Vagina (tissue), 2 donors: ENCODE measurements at places on chromosomes 4 and X. TPM values are rescaled to one million over a fixed set of nuclear protein-coding genes. Genes with fewer than 3 reads are reported as not detected.

DNA sequence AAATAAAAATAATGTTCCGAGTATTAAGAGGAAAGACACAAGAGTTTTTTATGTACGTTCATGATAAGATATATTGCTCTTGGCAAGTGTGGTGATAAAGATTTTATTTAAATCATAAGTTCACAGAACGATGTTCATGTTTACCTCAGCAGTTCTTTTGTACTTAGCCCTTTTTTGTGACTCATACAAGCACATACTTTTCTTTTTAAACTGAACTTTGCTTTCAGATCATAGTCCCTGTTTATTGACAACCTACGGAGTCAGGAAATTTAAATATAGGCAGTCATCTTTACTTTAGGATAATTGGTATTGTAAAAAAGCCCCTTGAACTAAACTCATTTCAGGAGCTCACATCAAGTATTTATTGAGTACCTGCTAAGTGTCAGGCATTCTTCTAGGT is 1.3 kb upstream of the CTSO start:
- no peaks in the 10 kb centered on the region for H3K27me3 ChIP-seq
- no peak overlapping the region for H3K4me3 ChIP-seq
- H3K36me3 ChIP-seq: no peaks in the 10 kb centered on the region
- peaks cover 16% of the 10 kb centered on the region for H3K4me1 ChIP-seq
- H3K27ac ChIP-seq: no peak overlapping the region

- H3K4me3 ChIP-seq: no peak overlapping the region
- H3K27me3 ChIP-seq: no peaks in the 10 kb centered on the region
- H3K4me1 ChIP-seq: peaks cover 21% of the 10 kb centered on the region
- no peak overlapping the region for H3K27ac ChIP-seq
Measured at GRCh38 chr4:54541426-54542118, 116.2 kb upstream of the KIT start.

- no peaks in the 10 kb centered on the region for H3K36me3 ChIP-seq
- no peaks in the 10 kb centered on the region for H3K27me3 ChIP-seq
- H3K27ac ChIP-seq: no peak overlapping the region
- H3K4me1 ChIP-seq: no peaks in the 10 kb centered on the region
- H3K4me3 ChIP-seq: no peak overlapping the region
Measured at GRCh38 chr4:83408908-83409307, 46.7 kb downstream of the HELQ start.

- H3K36me3 ChIP-seq: no peaks in the 10 kb centered on the region
- DNase-seq: no peak
Measured at GRCh38 chr4:47664051-47664826, 173.6 kb downstream of the CORIN start.

- no peaks in the 10 kb centered on the region for H3K36me3 ChIP-seq
- no peak overlapping the region for H3K4me3 ChIP-seq
- no peak overlapping the region for H3K27ac ChIP-seq
- H3K4me1 ChIP-seq: no peaks in the 10 kb centered on the region
Measured at GRCh38 chrX:120769576-120770341, 105.9 kb downstream of the CT47B1 start.

- H3K27me3 ChIP-seq: no peaks in the 10 kb centered on the region
- no peak for DNase-seq
- no peaks in the 10 kb centered on the region for H3K36me3 ChIP-seq
- peaks cover 11% of the 10 kb centered on the region for H3K4me1 ChIP-seq
Measured at GRCh38 chrX:53268173-53268572, 13.2 kb downstream of the IQSEC2 start.

GRCh38 chr4:99219479-99219878 is 433 bp upstream of the ADH6 start:
- no peak overlapping the region for H3K27ac ChIP-seq
- H3K36me3 ChIP-seq: no peaks in the 10 kb centered on the region
- H3K4me1 ChIP-seq: no peaks in the 10 kb centered on the region
- no peak overlapping the region for H3K4me3 ChIP-seq

DNA sequence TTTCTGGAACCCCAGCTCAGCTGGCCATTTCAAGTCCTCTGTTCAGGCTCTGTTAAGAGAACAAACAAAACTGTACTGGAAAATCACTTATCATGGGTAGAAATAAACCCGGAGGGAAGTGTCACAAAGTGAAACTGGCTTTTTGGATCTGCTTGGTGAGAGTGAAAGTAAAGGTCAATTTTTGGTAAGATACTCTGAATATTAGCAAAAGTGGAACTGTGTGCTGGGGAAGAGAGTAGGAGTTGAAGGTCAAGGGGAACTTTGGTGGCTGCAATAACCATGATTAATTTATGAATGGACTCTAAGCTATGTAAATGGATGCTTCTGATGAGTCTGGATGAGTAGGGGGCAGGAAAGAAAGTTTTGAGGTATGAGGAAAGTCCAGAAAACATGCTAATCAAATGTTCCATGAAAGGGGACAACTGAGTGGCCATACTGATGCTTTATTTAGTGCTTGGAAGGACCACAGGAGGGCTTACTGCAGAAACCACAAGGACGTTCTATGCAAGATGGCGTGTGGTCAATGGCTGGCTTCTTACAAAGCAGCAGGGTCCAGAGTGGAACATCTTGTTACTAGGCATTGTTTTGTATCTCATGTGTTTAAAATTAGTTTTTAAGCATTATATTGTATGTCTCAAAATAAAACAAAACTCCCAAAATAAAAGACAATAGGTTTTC is 36.8 kb upstream of the TNIP3 start:
- no peaks in the 10 kb centered on the region for H3K4me1 ChIP-seq
- no peaks in the 10 kb centered on the region for H3K27me3 ChIP-seq
- H3K36me3 ChIP-seq: no peaks in the 10 kb centered on the region

DNA sequence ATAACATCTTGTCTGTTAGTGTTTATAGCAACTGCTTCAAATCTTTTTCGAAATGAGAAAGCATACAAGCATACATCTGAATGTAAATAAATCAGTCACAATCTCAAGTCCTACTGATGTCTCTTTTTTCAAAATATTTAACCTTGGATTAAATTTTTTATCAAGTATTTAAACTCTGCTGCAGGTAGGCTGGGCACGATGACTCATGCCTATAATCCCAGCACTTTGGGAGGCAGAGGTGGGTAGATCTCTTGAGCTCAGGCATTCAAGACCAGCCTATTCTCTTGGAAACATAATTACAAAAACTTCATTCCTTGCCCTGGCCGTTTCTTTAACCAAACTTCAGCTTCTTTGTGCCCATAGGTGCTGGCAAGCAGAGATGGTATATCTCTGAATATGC is 540.3 kb upstream of the GALNT7 start:
- no peak overlapping the region for H3K27ac ChIP-seq
- H3K4me1 ChIP-seq: no peaks in the 10 kb centered on the region
- H3K4me3 ChIP-seq: no peak overlapping the region
- no peak for DNase-seq

GRCh38 chr4:72295966-72296557 is 264.3 kb downstream of the NPFFR2 start:
- no peak overlapping the region for H3K4me3 ChIP-seq
- H3K4me1 ChIP-seq: no peaks in the 10 kb centered on the region
- no peak for DNase-seq
- H3K27me3 ChIP-seq: no peaks in the 10 kb centered on the region

DNA sequence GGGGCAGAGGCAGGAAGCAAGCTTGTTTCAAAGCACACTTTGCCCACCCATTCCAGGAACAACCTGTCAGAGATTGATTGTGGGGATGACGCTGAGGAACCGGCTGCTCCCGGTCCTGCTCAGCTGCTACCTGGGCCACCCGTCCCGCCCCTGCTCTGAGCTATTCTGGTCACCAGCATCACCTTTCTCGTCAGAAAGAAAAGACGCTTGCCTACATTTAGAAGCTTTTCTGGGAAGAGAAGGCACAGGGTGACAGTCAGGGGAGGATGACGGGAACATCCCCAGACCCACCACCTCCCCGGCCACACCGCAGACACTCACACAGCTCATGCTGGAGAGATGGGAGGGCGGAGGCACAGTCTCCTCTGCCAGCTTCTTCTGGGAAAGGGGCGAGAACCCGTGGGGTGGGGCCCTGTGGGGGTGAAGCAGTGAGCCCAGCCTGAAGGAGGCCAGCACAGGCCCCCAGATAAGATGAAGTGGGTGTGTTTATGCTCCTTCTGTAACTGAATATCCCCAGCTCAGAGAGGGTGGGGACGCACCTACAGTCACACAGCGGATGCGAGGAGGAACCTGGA is 81.8 kb downstream of the CPZ start:
- no peak overlapping the region for H3K27ac ChIP-seq
- no peak for DNase-seq
- H3K36me3 ChIP-seq: no peaks in the 10 kb centered on the region

DNA sequence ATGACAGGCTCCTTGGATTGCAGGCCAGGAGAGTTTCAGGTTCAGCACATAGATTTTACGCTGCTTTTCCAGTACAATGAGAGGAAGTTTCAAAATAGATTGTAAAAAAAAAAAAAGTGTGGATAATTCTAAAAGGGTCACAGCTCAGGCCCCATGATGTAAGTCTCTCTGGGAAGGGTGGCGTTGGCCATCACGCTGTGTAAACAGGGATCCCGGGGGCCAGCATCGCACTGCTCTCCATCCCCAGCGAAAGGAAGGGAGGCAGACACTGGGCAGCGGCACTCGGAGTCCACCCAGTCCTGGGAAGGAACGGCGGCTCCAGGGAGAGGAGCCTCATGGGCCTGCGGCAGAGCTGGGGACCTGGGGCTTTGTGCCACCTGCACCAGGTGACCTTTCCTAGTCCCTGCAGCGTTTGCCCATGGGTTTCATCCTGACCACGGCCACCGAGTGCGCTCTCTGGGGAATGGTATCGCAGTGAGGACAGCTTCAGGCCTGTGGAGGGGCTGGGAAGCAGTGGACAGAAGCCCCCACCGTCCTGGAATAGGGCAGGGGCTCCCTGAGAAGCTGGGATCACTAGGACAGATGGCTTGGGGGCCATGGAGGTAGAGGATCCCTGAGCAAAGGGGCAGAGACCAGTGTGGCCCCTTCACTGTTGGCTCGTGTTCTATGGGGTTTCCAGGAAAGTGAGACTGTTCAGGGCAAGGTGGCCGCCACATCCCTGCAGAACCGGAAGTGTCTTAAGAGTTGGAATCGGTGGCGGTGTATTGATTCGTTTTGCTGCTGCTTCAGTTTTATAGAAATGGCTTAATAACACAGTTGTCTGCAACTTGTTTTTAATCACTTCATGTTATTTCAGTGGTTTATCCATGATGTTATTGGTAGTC is 38.9 kb downstream of the RGS12 start:
- DNase-seq: peak; percentile 80
- no peaks in the 10 kb centered on the region for H3K36me3 ChIP-seq

DNA sequence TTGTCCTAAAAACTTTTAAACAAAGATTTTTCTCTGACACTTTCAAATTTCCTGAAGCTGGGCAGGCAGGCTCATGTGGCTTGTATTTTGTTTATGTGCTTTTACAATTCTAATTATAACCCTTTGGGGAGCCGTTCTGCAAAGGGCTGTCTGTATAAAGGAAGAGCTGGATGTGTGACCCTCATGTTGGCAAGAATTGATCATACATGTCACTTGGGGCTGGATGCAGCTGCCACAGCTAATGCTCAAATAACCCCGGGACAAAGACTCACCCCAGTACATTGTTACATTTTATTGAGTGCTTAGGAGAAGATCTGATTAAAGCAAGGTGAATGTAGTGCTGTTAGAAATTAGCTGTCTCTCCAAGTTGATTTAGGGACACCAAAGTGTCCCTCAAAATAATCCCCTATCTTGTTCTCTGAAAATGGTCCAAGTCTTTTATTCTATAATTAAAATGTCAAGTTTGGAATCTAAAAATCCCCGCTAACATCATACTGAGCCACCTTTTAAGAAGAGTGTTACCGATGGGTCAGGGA is 13.0 kb upstream of the DAPP1 start:
- H3K27me3 ChIP-seq: no peaks in the 10 kb centered on the region
- H3K27ac ChIP-seq: no peak overlapping the region
- no peak for DNase-seq
- no peak overlapping the region for H3K4me3 ChIP-seq

- no peaks in the 10 kb centered on the region for H3K36me3 ChIP-seq
- H3K27ac ChIP-seq: no peak overlapping the region
- no peak overlapping the region for H3K4me3 ChIP-seq
- no peaks in the 10 kb centered on the region for H3K27me3 ChIP-seq
- no peaks in the 10 kb centered on the region for H3K4me1 ChIP-seq
Measured at GRCh38 chr4:3019145-3019846, 55.0 kb downstream of the HTT-AS start.

GRCh38 chr4:69038582-69038981 is 57.7 kb upstream of the UGT2B7 start:
- H3K4me3 ChIP-seq: no peak overlapping the region
- no peaks in the 10 kb centered on the region for H3K27me3 ChIP-seq
- no peak for DNase-seq
- no peaks in the 10 kb centered on the region for H3K4me1 ChIP-seq
- no peak overlapping the region for H3K27ac ChIP-seq

GRCh38 chr4:5278213-5278612 is 226.9 kb downstream of the STK32B start:
- H3K4me1 ChIP-seq: no peaks in the 10 kb centered on the region
- no peaks in the 10 kb centered on the region for H3K27me3 ChIP-seq
- no peaks in the 10 kb centered on the region for H3K36me3 ChIP-seq
- H3K4me3 ChIP-seq: no peak overlapping the region
- H3K27ac ChIP-seq: no peak overlapping the region

DNA sequence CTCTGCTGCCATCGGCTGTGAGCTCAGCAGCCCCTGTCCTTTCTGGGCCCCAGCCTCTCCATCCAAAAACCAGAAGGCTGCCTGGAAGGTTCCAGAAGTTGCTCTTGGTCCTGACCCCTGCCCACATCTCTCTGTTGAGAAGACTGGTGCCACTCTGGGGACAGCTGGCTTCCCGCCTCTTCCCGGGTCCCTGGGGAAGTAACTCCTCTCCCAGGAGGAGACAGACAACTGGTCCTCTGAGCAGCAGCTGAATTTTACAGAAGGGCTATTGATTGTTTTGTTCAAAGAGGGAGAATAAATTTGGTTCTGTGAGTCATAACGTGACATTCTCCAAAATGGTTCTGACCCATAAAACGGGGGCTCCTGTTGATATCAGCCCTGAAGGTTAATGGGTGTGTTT is 61.2 kb downstream of the TRMT44 start:
- no peaks in the 10 kb centered on the region for H3K36me3 ChIP-seq
- DNase-seq: no peak
- peaks cover 31% of the 10 kb centered on the region for H3K4me1 ChIP-seq
- no peak overlapping the region for H3K4me3 ChIP-seq

DNA sequence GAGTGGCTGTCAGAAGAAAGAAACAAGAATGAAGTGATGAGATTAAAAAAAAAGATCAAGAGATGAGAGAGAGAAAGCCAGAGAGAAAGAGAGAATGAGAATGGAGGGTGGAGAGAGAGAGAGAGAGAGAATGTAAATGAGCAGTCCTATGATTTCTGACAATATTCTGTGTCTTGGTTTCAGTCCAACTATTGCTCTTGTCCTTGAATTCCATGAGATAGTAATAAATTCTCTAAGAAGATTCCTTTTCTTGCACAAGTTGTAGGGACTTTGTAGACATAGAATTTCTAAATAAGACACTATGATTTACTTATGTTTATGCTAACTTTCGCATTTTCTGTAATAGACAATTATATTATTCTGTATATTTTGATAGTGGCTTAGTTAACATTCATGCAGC is 149.6 kb upstream of the CTSO start:
- H3K4me1 ChIP-seq: peaks cover 5% of the 10 kb centered on the region
- DNase-seq: no peak
- no peak overlapping the region for H3K4me3 ChIP-seq
- H3K27ac ChIP-seq: no peak overlapping the region

GRCh38 chr4:85901500-85901899 is 426.6 kb downstream of the ARHGAP24 start:
- H3K36me3 ChIP-seq: no peaks in the 10 kb centered on the region
- no peaks in the 10 kb centered on the region for H3K4me1 ChIP-seq
- H3K27ac ChIP-seq: no peak overlapping the region
- no peaks in the 10 kb centered on the region for H3K27me3 ChIP-seq

Gene GPR143
- total RNA-seq: not detected

Gene FGF2
- total RNA-seq: 12.0 TPM

Gene TREX2
- 9.6 TPM for total RNA-seq

Gene AFM
- not detected for total RNA-seq

Gene LPAR4
- not detected for total RNA-seq

Gene CT45A5
- not detected for total RNA-seq
